Lung microvascular endothelial cell (primary cell): ENCODE measurements at places on chromosomes 7 and 10. TPM values are rescaled to one million over a fixed set of nuclear protein-coding genes. Genes with fewer than 3 reads are reported as not detected.

Gene GIMAP8
- total RNA-seq: 88.7 and 137 TPM in 2 replicates

Gene HOXA1
- total RNA-seq: 0.40 and 0.44 TPM in 2 replicates

Gene SUN1
- 73.0 and 94.8 TPM in 2 replicates for total RNA-seq

Gene ZP3
- 0.65 and 1.8 TPM in 2 replicates for total RNA-seq

Gene VPS37D
- total RNA-seq: 2.6 and 2.8 TPM in 2 replicates

DNA sequence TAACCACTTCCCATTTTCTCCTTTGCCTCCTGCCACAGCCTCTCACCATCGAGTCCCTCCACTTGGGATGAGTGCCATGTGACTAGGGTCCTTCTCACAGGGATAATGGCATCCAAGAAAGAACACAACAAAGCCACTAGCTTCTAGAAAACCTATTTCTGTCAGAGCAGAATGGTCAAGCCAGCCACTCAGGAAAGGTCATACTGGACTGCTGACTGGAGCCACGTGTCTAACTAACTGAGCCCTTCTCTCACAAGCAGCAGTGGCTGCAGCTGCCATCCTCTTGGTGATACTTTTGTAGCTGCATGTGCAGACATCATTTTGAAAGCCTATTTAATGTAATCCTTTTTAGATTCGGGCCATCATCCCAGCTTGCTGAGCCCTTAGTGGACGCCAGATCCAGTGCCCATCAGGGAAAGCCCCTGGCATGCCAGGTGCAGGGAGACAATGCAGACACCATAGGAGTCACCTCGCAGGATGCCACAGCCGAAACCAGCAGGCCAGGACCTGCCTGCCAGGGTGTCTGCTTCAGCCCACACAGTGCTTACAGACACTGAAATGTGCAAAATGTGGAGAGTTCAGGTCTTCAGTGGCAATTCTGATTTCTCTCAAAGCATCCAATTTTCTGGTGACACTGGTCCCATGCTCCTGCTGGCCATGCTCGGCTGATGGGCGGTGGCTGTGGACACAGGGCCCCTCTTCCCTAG lies 98.3 kb upstream of the DDC start:
- DNase-seq: no peak

DNA sequence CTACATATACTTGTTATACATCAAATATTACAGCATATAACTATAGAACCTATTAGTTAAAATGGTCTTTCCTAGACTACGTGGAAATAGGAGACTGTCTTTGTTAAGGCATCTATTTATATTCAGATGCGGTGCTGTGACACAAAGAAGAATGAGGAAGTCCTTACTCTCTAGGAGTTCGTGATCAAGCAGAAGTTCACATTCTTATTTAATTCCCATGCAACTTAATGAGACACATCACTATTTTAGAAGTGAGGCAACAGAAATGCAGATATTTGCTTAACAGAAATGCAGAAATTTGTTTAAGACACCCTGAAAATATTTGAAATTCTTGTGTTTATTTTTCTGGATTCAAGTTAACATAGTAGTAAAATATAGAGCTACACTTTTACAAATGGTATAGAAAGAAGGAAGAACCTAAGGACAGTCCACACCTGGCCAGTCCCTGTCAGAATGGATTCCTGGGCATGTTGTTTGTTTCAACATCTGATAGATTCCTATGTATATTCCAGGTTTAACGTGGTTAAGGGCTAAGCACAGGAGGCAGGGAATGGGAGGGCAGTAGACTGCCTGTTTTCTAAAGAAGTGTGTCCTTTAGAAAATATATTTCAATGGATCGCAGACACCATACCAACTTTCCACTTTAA lies 70.6 kb upstream of the NXPH1 start:
- DNase-seq: no peak

DNA sequence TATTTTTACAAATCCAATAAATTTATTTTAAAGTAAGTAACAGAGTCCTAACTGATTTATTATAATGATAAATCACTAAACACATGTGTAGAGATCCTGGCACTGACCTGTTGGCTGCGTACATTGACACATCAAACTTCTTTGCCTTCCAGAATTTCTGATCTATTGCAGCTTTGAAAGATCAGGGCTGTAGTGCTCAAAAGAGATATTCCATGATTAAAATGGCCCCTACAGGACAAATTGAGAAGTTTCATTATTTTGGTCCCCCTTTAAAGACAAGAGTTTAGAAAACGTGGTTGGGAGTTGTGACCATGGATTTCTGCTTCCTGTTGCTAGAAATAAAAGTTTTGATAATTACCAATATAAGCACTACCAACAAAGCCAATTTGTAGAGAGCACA lies 87.7 kb upstream of the PDK4 start:
- peak; percentile 46 for DNase-seq

DNA sequence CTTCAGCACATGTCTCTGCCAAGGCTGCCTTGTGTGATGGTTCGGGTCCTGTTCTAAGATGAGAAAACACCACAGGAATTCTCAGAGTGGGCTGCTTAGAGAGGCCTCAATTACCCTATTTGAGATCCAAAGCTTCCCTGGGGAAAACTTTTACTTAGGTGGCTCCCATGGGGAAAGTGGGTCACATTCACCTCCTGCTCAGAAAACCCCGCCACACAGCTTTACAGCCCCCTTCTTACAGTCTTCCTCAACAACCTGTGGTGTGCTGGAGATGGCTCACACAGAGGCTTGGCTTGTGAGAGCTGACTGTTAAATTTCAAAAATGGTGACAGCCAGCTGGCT lies 36.6 kb upstream of the KCNIP2 start:
- DNase-seq: no peak

DNA sequence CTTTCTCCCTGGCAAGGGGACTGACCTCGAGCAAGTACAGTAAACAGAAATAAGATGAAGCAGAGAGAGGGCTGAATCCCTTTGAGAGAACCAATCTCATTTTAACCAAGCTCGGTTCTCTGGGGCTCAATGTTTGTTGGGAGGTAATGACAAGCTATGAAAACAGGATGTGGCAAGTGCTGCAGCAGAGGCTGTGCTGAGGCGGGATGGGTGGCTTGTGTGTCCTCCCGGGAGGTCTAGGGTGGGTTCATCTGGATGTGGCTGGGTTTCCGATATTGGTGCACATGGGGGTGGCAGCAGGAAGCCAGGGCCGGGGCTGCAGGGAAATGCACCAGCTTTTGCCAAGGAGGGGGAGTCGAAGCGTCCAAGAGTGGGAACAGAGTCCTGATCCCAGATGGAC lies 84.5 kb downstream of the AOAH start:
- DNase-seq: no peak
